Stimulated activated CD4-positive, alpha-beta T cell treated with anti-CD3 and anti-CD28 coated beads, Interleukin-1b, Interleukin-23, amount 100 ng/mL, for 48 hours (primary cell): ENCODE measurements at places on chromosomes 2 and 18.

- DNase-seq: no peak
These were observed 33.8 kb upstream of the TMEM247 start for GRCh38 chr2:46445556-46445955.

GRCh38 chr18:48767090-48767690 lies 183.6 kb downstream of the SMAD7 start:
- DNase-seq: no peak

GRCh38 chr2:85548608-85548900 lies 9.6 kb downstream of the MAT2A start:
- DNase-seq: no peak

- no peak for DNase-seq
These were observed 593.1 kb downstream of the TMX3 start for GRCh38 chr18:68121826-68122225.

DNA sequence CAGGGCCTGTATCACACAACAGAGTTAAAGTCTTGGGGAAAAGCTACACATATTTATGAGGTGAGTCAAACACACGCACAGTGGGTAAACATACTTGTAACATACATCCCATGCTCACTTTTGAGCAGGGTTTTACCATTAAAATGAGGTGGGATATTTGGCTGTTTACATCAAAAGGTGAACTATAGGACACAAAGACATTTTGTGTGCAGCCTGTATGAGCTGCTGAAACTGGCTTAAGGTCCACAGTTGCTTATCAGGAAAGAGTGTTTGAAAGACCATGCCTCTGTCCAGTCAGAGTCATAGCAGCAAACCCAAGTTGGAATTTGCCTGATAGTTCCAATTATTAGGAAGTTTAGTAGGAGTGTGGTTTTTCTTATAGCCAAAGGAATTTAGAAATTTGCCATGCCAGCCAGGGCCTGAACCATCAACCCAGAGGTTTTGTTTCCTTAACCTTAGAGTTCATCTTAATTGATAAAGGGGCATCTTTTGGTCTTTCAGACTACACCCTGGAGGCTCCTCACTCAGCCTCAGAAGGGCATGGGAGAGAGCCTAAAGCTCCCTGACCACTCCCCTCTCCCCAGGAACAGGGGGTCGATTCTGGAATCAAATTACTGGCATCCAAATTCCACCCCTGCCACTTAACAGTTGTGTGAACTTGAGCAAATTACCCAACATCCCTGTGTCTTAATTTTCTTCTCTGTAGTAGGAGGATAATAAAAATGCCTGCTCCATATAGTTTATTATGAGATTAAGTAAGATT lies 29.9 kb upstream of the L3MBTL4 start:
- DNase-seq: no peak

DNA sequence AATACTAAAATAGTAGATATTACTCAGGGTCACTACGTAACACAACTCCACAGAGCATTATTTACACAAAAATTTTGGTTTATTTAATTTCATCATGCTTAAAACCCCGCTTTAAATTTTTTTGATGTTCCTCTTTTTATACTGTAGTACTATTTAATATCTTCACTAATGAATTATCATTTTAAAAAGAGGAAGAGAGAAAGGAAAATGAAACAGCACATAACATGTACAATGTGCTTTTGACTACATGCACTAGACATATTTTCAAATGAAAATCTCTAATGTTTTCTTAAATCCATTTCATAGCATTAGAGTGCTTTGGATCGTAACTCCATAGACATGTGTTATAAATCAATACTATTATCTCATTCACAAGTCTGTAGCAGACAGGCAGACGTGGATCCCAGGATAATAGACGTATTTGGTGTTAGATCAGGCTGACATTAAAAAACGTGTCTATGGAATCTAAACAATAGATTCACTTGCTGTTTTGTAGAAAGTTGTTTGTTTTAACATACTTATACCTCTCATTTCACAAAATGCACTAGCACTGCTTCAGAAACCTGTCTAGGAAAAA lies 897.0 kb downstream of the CPS1 start:
- no peak for DNase-seq

GRCh38 chr2:36587556-36587955 lies 10.4 kb downstream of the FEZ2 start:
- DNase-seq: no peak
